ENCODE measurements at places on chromosomes 6 and 20.

DNA sequence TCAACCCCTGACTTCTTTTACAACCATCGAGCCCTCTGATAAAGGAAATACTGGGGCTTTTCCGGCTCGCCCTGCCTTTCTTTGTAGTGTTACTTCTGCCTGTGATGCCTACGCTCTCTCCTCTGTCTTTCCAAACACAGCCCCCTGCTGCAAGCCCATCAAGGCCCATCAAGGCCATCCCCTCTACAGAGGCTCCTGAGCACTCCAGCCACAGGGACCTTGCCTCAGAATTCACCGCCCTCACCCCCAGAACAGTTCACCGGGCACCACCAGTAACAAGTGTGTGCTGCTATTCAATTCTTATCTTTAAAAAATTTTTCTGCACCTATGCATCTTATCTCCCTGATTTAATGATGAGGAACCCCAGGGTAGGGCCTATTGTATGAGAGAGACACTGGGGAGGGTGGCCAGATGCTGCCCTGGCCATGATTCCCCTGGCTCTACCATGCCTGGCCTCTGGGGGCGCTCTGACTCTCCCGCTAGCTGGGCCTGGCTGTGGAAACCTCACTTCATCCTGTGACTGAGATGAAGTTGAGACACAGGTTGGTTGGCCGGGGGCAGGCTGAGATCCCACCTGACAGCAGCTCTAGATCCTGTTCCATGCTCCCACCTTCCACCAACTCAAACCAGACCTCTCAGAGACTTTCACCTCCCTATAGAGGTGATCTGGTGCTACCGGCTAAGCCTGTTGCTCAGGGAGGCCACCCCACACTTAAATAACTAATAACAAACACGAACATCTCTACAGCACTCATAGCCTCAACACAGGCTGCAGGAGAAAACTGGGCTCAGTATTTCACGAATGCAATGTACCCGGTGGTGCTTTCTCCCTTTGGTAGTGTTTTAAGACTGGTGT, 19.2 kb upstream of the GLP1R start:
- no peak for DNase-seq

DNA sequence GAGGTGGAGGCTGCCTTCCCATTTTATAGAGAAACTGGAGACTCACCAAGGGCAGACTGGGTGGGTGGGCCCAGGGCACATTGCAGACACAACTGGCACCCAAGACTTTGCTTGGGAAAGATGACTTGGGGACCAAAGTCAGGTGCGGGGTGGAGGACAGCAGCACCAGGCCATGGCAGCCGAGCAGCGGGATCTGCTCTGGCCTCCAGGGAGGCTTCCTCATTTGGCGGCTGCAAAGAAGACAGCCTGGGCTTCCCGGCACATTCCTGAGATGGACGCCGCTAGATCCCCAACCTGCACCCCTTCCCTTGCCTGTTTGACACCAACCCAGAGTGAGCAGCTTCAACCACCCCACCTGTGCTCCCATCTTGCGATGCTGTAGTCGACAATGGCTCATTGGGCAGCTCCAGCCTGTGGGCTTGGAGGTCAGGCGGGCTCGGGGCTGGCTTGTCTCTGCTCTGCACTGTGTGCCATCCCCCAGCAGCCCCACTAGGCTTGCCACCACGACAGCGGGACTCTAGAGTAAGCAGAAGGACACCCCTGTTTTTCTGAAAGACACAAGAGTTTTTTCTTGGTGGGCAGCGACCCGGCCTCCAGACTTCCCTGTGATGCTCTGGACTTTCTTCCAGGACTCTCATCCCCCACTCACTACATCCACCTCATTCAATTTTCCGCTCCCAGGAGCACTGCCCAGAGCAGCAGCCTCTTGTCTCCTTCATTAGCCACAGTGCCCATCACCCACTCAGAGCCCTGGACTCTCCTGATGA, 184.9 kb upstream of the CST7 start:
- DNase-seq = no peak

DNA sequence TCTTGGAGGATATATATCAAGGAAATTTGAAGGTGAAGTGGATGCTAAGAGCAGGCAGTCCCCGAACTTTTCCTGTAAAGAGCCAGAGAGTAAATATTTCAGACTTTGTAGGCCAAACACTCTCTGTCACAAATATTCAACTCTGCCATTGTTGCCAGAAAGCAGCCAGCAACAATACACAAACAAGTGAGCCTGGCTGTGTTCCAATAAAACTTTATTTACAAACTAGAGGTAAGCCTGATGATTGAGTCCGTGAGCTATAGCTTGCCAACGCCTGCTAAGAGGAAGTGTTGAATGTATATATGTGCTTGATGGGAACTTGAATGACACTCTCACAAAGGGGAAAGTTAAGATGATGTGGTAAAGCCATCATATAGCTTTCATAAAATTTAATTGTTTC, 166.0 kb upstream of the PLN start:
- DNase-seq = no peak

DNA sequence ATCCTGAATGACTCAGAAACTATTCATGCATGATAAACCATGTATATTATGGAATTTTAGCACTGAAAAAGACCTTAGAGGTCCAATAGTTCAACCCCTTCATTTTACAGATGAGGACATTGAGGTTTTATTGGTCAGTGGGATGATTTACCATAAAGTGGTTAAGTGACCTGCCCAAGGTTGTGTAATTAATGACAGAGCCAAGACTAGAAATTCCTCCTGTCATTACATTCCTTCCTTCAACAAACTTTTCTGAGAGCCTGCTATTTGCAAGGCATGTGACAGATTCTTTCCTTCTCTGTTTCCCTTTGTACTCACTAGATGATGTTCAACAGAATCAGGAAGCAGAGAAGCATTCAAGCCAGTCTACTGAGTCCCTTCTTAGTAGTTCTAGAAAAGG, 170.7 kb upstream of the KCNK16 start:
- DNase-seq = no peak

DNA sequence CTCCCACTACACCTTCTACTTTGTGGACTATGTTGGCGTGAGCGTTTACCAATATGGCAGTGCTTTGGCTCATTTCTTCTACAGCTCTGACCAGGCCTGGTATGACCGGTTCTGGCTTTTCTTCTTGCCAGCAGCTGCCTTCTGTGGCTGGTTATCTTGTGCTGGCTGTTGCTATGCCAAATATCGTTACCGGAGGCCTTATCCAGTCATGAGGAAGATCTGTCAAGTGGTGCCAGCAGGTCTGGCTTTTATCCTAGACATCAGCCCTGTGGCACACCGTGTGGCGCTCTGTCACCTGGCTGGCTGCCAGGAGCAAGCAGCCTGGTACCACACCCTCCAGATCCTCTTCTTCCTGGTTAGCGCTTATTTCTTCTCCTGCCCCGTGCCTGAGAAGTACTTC, 16.5 kb upstream of the EFHC1 start:
- no peak for DNase-seq

Data from central memory CD4-positive, alpha-beta T cell (primary cell).